ENCODE measurements at places on chromosomes 3 and 15.

DNA sequence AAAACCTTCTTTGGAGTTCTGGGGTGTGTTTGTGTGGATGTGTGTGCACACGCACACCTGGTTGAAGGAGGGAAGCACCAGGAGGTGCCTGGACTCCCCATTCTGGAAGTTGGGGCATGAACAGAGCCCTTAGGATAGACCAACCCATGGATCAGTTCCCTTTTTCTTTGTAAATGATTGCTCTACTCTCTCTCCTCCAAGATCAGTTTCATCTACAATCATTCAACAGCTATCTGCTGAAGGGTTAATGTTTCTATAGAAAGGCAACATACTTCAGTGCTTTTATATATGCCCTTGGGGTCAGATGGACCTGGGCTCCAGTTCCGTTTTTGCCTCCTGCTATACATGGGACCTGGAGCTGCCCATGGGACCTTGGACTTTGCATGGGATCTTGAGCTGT lies 352.1 kb upstream of the CFAP20DC start:
- no peak for DNase-seq

DNA sequence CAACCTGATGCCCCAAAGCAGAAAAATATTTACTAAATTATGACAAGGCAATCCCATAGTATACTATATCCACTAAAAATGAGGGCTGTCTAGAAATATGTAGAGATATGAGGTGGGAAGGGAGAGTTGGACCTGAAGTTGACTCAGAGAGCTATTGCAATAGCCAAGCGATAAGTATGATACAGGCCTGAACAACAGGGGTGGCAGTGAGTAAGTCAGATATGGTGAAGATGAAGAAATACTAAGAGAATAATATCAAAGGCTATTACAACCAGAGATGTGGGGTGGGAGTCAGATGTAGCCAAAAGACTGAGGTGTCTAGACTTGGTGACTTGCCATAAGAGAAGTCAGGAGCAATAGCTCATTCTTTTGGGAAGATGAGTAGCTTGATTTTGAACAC lies 9.2 kb downstream of the HSPBAP1 start:
- DNase-seq: no peak

GRCh38 chr3:78497021-78497420 lies 1270.8 kb downstream of the ROBO1 start:
- DNase-seq: no peak

- DNase-seq: no peak
Measured at GRCh38 chr3:122920986-122921385, 106.6 kb downstream of the SEMA5B start.

DNA sequence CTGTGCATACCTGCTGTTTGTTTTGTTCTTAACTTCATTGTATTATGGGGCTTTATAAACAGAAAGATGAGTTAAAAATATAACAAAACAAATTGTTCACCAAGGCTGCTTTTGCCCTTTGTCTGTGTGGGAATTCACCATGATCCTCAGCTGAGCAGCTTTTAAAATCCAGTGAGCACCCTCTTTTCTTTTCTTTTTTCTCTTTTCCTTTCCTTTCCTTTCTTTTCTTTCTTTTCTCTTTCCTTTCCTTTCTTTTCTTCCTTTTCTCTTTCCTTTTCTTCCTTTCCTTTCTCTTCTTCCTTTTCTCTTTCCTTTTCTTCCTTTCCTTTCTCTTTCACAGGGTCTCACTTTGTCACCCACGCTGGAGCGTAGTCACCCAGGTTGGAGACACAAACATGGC lies 38.3 kb downstream of the RAB8B start:
- DNase-seq: no peak

DNA sequence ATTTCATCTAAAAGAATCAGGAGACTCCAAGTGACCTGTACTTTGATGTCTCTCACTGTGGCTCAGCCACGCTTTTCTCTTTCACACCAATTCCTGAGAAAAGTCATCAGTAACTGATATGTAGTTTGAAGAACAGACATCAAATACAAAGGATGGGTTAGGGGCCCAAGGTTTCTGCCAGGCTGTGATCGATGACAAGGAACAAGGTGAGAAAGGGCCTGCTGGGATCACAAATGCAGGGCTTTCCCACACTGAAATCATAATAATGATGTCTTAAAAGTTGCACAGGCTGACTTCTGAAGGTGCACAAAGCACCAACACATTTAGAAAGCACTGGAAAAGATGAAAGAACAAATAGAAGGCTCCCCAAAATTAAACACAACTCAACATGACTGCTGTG lies 396.9 kb downstream of the MAGI1 start:
- DNase-seq: no peak

DNA sequence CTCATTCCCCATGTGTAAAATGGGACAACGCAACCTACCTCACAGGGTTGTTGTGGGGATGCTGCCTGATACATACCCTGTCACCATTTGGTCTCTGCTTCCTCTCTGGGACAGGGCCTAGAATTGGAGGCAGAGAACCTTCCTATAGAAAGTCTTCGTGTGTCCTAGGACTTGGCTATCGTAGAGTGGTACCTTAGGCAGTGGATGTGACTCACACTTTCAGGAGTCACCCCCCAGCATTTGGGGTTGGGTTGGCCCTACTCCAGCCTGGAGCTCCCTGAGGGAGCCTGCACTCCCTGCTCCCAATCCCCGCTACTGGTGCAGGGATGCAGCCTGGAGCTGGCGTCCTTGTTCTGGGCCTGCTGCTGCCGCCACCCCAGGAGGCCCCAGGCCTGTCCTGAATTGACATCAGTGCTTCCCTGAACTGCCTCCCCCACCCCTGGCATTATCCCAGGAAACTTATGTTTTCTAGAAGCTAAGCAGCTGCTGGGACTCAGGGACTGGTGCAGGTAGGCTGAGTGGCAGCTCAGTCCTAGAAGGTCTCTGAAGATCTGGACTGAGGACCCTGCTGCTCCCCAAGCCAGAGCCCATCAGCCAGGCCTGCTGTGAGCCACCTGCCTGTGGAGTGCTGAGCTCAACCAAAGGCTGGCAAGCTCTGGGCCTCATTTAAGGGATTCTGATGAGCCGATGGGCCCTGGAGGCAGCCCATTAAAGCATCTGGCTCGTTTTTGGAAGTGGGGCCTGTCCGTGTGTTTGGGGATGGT lies 9.9 kb downstream of the C15orf39 start:
- no peak for DNase-seq

DNA sequence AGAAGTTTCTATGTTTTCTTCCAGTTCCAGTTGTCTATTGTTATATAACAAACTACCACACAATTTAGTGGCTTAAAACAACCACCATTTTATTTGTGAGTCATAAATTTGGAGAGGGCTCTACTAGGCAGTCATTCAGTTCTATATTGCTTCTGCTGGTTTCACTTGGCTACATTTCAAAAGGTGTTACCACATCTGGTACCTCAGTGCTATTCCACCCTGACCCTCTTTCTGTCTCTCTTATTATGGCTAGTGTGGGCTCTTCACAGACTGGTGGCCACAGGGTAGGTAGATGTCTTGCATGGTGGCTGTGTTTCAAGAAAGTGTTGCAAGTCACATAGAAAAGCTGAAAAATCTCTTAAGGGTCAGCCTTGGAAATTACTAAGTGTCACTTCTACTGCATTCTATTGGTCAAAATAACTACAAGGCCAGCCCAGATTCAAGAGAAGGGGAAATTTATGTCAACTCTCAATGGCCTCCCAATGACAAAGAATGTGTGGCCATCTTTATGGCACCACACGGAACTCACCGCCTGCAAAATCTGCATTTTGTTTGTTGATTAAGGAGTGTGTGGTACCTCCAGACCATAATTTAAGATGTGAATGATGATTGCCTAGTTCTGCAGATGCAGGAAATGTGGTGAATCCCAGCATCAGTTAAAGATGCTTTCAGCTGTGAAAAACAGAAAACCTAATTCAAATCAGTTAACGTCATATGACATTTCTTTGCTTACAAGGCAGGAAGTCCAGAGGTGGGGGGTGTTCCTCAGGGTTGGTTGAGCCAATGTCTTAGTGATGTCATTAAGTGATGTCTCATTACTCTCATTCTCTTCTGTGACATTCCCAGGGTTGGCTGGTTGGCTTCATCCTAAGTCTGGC lies 105.8 kb upstream of the RASGRP1 start:
- DNase-seq: no peak
